GM13977 (cell line): ENCODE measurements at places on chromosomes 7 and 10.

- DNase-seq, result peak; percentile 59
Measured at GRCh38 chr10:89837165-89838043, 136.0 kb downstream of the KIF20B start.

DNA sequence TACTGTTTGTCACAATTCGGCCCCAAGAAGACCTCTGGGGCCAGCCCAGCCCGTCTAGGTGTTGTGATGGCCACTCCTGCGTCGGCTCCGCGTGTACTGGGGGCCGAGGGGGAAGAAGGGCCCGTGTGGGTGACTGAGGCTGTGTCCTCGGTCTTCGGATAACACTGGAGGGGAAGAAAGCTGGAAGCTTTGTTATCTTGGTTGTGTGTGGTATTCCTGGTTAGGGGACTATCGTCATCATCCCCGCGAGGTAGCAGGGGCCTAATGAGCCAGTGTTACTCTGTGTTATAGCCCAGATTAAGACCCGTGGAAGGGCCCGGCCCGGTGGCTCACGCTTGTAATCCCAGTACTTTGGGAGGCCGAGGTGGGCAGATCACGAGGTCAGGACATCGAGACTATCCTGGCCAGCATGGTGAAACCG, 854 bp downstream of the MTG1 start:
- no peak for DNase-seq

GRCh38 chr7:11636274-11636673, 195.7 kb downstream of the THSD7A start:
- no peak for DNase-seq

DNA sequence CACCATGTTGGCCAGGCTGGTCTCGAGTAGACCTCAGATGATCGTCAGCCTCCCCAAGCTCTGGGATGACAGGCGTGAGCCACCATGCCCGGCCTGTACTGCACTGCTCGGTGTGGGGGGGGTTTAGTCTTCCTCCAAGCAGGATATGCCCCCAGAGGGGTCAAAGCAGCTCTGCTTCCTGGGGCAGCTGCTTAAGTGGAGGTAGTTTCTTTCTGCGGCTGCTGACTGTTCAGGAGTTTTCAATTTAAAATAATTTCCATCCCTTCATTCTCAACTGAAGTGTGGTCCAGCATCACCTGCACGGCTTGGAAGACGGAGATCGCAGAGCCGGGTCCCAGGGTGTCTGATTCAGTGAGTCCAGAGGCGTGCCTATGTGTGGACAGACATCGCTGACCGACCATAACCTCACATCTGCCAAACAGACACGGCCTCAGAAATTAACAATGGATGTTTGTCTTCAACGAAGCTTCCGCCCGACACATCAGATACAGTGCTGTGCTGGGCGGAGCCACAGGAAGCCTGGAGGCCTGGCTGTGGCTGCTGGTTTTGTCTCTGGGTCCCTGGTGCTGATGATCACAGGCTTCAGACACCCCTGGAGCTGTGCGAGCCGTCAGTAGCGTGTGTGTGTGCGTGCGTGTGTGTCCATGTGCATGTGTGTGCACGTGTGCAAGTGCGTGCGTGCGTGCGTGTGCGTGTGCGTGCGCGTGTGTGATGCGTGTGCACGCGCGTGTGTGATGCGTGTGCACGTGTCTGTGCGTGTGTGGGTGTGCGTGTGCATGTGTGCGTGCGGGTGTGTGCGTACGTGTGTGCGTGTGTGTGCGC, 226.5 kb upstream of the PITRM1 start:
- DNase-seq, result no peak

DNA sequence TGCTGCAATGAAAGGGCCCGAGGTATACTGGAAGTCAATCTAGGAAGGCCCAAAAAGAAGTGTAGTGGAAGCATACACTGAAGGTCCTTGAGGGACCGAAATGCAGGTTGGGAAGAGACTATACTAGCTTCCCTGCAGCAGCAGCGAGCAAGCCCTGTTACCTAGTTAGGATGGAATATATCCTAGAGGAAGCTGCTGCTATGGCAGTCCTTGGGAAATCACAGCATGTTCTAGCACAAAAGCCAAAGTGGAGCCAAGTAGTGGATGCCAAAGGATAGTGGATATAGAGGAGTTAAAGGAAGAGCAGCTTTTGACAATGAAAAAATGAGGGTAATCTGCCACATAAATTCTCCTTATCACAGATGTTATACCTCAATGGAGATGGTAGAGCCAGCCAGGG, 123.8 kb upstream of the STARD3NL start:
- no peak for DNase-seq

DNA sequence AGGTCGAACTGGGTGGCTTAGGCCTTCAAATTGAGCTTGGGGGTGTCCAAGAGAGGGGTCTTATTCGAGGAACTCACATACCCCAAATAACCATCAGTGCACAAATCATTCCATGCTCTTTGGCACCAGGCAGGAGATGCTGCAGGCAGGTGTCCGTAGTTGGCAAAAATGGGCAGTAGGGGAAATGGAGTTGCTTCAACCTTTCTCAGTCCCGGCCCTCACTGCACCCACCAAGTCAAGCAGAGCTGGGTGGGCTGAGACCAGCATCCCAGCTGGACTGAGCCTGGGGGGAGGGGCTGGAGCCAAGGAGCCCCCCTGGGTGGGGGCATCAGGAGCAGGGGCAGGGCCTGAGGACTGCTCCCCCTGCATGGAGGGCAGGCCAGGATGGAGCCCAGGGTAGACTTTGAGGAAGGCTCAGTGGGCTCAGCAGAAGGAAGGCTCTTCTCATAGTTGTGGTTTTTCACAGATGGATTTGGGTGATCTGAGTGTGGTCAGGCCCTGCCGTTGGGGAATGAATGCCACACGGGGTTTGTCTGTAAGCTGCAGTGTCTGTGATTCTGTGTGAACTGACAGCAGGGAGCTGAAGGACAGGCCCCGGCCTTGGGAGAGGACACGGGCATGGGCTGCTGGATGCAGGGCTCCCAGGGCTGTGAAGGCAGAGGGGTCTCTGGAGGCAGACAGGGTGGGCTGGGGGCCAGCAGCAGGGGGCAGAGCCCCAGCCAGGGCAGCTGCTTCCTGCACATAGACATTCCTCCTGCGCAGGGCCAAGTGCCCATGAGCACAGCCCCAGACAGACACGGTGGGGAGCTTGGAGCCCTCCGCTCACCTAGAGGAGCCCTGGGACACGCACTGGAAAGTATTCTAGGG, 144.5 kb downstream of the ADCY1 start:
- no peak for DNase-seq

DNA sequence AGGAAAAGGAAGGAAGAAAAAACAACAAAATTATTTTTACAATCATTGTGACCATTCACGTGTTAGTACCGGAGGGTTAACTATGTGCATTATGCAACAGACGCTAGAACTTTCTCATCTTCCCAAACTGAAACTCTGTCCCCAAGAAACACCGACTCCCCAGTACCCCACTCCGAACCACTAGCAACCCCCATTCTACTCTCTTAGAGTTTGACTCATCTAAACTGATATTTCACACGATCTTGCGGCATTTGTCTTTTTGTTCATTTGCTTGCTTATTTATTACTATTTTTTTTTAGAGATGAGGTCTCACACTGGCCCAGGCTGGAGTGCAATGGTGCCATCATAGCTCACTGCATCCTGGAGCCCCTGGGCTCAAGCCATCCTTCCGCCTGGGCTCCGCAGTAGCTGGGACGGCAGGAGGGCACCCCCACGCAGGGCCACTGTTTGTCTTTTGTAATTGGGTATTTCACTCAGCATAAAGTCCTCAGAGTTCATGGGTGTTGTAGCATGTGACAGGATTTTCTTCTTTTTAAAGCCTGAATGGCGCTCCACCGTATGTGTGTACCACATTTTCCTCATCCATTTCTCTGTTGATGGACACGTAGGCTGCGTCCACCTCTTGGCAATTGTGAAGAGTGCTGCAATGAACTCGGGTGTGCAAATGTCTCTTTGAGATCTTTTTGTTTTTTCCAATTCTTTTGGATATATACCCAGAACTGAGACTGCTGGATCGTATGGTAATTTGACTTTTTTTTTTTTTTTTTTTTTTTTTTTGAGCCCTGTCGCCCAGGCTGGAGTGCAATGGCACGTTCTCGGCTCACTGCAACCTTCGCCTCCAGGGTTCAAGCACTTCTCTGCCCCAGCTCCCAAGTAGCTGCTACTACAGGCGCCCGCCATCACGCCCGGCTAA, 9.5 kb downstream of the MNX1 start:
- no peak for DNase-seq
